ENCODE measurements at places on chromosomes 12 and 14.

- peaks cover 13% of the 10 kb centered on the region for H3K4me1 ChIP-seq
- no peak overlapping the region for H3K27ac ChIP-seq
- no peak for DNase-seq
- H3K27me3 ChIP-seq, result no peaks in the 10 kb centered on the region
- no peak overlapping the region for H3K4me3 ChIP-seq
- H3K36me3 ChIP-seq, result no peaks in the 10 kb centered on the region
Observed at GRCh38 chr14:54221971-54222370, 174.8 kb upstream of the CDKN3 start.

GRCh38 chr12:52681526-52682380, 1.5 kb upstream of the KRT1 start:
- H3K27me3 ChIP-seq, result no peaks in the 10 kb centered on the region
- H3K4me3 ChIP-seq, result no peak overlapping the region
- no peaks in the 10 kb centered on the region for H3K4me1 ChIP-seq
- DNase-seq, result no peak
- H3K36me3 ChIP-seq, result no peaks in the 10 kb centered on the region

- peaks cover 93% of the 10 kb centered on the region for H3K36me3 ChIP-seq
- no peak overlapping the region for H3K4me3 ChIP-seq
- H3K4me1 ChIP-seq, result no peaks in the 10 kb centered on the region
- DNase-seq, result peak; percentile 18
- no peaks in the 10 kb centered on the region for H3K27me3 ChIP-seq
- no peak overlapping the region for H3K27ac ChIP-seq
Observed at GRCh38 chr12:69254046-69254445, 14.7 kb downstream of the CPSF6 start.

- H3K4me3 ChIP-seq, result no peak overlapping the region
- DNase-seq, result no peak
- H3K4me1 ChIP-seq, result no peaks in the 10 kb centered on the region
- H3K27me3 ChIP-seq, result no peaks in the 10 kb centered on the region
Observed at GRCh38 chr12:58880639-58881038, 39.7 kb downstream of the LRIG3 start.

- no peaks in the 10 kb centered on the region for H3K27me3 ChIP-seq
- H3K27ac ChIP-seq, result peak overlapping the region; percentile 47
- H3K4me1 ChIP-seq, result peaks cover 20% of the 10 kb centered on the region
- H3K36me3 ChIP-seq, result no peaks in the 10 kb centered on the region
- no peak overlapping the region for H3K4me3 ChIP-seq
Observed at GRCh38 chr12:13173012-13173932, 23.3 kb upstream of the EMP1 start.

DNA sequence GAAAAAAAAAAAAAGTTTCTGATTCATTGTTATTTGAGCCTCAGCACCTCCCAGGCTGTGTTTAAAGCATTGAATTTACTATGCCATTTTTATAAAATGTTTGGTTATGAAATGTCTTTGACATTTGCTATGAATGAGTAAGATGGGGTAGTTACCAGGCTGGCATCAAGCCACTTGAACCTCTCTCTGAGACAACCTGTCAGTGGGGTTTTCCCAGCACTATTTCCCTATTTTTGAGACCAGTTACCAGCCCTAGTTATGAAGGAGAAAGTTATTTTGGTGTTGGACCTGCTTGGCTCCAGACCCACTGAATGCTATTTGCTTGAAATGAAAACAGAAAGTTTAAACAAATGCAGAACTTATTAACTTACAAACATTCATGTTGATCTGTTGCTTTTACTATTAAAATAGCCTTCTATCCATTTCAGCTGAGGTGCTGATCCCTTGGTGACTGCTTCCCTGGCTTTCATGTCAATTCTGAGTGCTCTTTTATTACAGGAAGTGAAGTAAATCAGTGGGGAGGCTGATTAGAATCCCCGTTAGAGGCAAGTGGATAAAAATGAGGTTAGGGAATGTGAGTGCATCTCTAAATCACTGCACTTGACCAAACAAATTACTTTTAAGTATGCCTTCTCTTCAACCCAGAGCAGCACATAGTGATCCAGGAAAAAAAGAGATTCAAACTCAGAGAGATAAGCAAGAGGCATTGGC, 37.8 kb downstream of the LLPH start:
- no peaks in the 10 kb centered on the region for H3K27me3 ChIP-seq
- H3K4me1 ChIP-seq, result no peaks in the 10 kb centered on the region
- no peak overlapping the region for H3K27ac ChIP-seq
- H3K4me3 ChIP-seq, result no peak overlapping the region

- DNase-seq, result no peak
- H3K4me3 ChIP-seq, result no peak overlapping the region
- H3K27me3 ChIP-seq, result no peaks in the 10 kb centered on the region
- no peaks in the 10 kb centered on the region for H3K4me1 ChIP-seq
- no peaks in the 10 kb centered on the region for H3K36me3 ChIP-seq
Observed at GRCh38 chr12:124229520-124229919, 65.4 kb upstream of the RFLNA start.

- no peak for DNase-seq
- H3K4me1 ChIP-seq, result no peaks in the 10 kb centered on the region
Observed at GRCh38 chr14:90373887-90374286, 22.9 kb upstream of the CALM1 start.

- H3K4me3 ChIP-seq, result no peak overlapping the region
- no peaks in the 10 kb centered on the region for H3K4me1 ChIP-seq
- H3K27ac ChIP-seq, result no peak overlapping the region
- no peaks in the 10 kb centered on the region for H3K27me3 ChIP-seq
- H3K36me3 ChIP-seq, result no peaks in the 10 kb centered on the region
Observed at GRCh38 chr12:102800565-102800964, 116.5 kb downstream of the PAH start.

DNA sequence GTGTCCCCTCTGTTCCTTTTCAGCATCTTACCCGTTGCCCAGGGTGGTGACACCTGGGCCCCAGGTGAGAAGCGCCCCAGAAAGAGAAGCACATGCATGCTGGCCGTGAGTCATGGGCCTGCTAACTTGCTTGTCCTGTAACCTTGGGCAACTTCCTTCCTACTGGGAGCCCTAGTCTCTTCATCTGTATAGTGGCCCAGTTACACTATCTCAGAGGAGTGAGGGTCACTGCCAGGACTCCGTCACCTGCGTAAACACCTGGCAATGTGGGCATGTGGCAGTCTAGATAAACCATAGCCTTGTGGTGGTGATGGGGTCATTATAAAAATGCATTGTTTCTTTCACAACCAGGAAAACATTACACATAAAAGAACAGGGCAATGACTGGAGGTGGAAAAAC, 125.2 kb downstream of the SLC25A47 start:
- H3K27me3 ChIP-seq, result no peaks in the 10 kb centered on the region
- peaks cover 20% of the 10 kb centered on the region for H3K4me1 ChIP-seq
- H3K4me3 ChIP-seq, result no peak overlapping the region
- DNase-seq, result no peak
